ENCODE measurements at places on chromosomes 7 and 10.

DNA sequence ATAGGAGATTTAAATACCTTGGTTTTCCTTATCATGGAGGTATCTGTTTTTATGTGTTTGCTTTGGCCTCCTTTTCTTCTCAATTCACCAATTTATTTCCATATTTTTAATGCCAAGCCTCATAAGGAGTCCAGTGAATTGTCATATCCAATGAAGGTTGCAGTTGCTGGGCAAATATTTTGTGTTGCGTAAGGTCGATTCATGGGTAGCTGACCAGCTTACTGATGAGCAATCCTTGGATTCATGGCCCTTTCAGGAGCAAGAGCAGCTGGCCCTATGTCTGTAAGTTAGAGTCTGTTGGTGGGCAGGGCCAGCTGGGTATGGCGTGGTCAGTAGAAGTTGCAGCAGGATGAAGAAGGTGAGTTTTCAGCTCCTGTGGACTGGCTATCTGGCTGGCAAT, 182.9 kb downstream of the PFKFB3 start:
- no peak for DNase-seq

DNA sequence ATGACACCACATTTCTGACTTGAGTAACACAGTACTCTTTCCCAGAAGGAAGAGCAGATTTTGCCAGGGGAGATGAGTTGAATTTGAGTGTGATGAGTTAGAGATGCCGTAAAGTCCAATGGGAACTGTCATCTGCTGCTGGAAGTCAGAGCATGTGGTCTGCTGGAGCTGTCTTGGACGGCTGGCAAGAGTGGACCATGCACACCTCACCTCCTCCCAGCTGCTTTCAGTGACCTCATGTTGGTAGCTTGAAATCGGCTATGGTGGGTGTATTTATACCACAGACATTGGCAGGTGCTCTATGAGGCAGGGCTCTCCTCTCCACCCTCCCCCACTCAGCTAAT, 82.3 kb downstream of the COL13A1 start:
- DNase-seq = no peak

GRCh38 chr7:102814025-102814471, 65.2 kb downstream of the FAM185A start:
- DNase-seq = no peak

DNA sequence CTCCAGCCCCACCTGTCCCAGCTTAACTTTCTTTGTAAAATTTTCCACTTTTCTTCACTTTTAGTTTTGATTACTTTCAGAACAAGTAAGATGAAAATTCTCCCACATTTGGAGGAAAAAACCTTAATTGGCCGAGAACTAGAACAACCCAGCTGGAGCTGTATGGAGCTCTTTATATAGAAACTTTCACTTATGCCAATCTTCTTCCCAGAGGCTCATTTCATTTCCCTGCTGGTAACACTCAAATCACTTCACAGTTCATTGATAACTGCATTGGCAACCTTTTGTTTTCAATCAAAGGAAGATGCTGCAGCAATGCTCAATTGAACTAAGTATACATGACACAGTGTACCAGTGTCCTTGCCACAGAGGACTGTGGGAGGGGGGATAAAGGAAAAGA, 176.2 kb upstream of the NOBOX start:
- no peak for DNase-seq

GRCh38 chr10:59854571-59854970, 51.8 kb downstream of the CCDC6 start:
- DNase-seq = no peak

DNA sequence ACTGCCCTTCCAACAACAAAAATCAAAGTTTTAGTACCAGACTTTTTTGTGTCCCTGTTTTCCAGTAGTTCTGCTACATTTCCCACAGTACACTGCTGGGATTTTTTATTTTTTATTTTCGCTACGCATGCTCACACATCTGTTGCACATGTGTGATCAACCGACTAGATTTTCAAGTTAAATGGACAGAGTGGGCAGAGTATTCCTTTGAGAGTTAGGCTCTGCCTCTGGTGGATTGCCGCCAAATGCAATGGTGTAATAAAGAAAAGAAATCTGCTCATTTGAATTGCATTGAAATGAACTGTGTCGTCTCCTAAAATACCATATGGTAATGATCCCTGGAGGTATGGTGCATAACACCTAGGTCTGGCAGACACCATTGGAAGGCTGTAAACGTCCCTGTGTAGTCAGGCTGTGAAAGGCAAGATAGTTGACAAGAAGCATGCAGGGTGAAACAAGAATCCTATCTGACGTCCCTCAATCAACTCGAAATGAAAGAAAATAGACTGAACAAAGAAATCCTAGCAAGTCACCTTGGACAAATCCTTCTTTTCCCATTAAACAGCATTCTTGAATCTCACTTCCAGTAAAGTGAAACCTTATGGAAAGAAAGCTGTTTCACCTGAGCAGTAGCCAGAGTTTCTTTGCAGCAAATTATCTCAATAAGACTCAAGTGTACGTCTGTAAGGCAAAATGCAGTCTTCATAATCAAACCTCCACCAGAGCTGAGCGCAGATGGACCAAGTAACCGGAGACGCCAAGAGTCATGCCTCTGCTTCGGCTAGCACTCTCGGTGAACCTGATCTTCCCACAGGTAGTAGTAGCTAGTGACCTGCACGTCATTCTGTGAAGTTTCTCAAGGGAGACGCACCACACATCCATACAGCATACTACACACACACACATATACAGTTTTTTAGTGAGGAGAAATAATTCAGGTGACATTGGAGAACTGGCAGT, 357.3 kb downstream of the CRPPA start:
- peak; percentile 58 for DNase-seq

- no peak for DNase-seq
Measured at GRCh38 chr7:105444342-105444987, 55.7 kb upstream of the SRPK2 start.

DNA sequence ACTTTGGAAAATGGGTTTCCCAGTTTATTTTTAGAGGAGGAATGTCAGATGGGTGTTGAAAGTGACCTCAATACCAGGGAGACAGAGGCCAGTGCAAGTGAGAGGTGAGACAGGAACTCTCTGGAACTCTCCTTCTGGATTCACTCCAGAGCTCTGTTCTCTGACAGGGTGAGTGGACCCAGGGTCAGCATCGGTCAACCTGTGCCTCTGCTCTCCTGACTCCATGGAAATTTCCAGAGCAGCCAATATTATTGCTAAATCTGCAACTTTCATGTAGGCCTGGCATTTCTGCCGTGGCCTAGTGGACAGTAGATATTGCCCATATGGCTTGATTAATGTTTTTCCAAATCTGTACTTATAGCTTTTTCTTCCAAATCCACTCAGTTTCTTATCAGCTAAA, 20.2 kb downstream of the AKR1C4 start:
- DNase-seq = no peak

- peak; percentile 7 for DNase-seq
Measured at GRCh38 chr7:48643431-48644013, 280.8 kb upstream of the CDC14C start.

- DNase-seq = no peak
Measured at GRCh38 chr10:124611738-124612137, 132.4 kb downstream of the FAM53B start.

GRCh38 chr7:21656081-21656480, 113.2 kb downstream of the DNAH11 start:
- no peak for DNase-seq

GRCh38 chr7:135678612-135679575, 16.6 kb downstream of the STMP1 start:
- no peak for DNase-seq

GRCh38 chr10:92967641-92968040, 93.0 kb upstream of the CYP26C1 start:
- DNase-seq = no peak

DNA sequence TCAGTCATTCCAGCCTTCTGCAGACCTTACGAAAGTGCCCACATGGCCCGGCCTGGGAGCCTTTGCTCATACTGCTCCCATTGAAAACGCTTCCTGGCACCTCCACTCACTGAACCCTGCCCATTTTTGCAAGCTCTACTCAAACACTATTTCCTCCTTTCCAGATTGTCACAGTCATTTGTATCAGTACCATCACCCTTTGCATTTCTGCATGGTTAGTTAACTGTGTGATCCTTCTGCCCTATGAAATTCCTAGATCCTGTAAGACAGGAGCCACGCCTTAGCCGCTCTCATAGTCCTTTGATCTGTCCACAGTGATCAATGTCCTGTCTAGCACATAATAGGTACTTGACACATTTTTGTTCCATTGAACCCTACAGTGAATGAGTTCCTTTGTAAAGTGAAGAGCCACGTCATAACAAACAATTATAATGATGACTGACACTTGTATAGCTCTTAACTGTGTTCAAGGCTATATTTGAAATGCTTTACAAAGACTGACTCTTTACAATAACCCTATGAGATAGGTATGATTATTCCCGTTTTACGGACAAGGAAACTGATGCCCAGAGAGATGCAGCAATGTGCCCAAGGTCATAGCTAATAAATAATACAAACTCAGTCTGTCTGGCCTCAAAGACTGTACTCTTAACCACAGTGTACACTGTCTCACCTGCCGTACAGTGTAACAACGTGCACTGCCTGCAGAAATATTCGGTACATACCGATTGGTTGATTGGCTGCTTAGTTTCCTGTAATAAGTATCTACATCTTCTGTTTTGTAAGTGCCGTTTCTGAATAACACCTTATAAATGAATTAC, 16.6 kb upstream of the ITIH2 start:
- DNase-seq = no peak

DNA sequence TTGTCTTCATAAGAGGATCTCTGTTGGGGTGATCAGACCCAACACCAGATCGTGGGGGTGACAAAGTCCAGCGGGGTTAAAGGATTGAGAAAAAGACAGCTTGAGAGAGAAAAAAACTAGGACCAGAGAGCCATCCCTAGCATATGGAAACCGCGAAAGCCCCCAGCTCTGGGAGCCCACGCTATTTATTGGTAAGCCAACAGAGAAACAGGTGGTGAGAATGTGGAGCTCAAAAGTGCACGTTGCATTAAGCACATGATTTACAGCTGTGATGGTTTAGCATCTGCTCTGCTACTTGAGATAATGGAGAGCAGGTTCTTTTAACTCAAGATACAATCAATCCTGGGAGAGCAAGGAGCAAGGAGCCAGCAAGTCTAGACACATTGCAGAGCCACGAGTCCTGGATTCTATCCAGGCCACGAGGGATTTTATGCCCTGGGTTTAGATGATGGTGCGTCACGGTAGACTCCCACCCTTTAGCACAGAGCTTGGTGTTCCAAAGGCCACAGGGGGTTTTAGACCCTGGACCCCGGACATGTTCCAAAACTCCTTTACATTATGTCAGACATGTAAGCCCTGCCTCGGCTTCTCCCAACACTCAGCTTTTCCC, 755.2 kb upstream of the SORCS1 start:
- DNase-seq = no peak

DNA sequence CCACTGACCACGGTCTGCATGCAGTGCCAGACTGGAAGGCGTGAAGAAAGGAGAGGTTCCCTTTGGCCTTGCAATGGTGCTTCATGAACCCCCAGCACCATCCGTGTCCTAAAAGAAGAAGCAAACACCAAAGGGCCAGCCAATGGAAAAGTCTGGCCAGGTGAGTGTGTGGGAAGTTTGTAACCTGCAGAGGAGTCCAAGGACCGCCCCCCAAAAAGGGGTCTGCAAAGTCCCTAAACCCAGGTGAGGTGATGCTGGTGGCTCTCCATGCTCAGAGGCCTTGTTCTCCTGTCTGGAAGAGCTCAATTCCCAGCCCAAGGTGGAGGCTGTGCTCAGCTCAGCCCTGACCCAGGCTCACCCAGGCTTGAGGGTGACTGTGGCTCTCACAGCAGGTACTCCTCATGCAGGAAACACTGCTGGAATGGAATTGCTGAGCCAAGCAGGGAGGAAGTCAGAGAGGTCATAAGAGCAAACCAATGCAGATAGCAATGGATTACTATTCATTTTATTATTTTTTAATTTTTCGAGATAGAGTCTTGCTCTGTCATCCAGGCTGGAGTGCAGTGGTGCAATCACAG, 52.4 kb upstream of the NANOS1 start:
- DNase-seq = no peak

DNA sequence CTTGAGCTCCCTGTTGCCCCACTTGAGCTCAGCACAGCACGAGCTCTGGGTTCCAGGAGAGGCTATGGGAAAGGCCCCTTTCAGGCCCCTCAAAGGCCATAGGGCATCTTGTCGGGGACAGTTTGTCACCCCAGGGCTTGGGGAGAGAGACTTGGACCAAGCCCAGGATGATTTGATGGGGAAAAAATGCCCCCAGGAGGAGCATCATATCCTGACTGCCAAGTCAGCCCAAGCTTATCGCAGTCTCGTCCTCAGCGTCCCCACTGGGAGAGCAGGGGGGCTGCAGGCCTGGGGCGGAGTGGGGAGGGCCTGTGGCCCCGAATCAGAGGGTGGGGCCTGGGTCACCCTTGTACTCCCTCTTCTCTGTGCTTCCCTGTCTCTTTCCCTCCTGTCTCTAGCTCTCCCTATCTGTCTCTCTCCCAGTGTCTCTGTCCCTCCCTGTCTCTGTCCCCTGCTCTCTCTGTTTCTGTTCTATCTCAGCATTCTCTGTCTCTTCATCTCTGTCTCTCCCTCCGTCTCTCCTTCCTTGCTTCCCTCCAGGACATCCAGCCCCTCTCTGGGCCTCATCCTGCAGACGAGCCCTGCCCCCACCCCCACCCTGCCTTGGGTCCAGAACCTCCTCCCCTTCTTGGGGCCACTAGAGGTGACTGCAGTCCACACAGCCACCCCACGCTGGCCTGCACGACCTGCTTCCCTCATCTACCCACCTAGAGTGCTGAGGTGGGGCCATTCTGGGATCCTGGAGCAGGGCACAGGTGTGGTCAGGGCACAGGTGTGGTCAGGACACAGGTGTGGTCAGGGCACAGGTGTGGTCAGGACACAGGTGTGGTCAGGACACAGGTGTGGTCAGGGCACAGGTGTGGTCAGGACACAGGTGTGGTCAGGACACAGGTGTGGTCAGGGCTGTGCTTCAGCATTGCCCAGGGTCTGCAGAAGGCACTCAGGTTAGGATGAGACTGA, 17.3 kb upstream of the GRIFIN start:
- no peak for DNase-seq

DNA sequence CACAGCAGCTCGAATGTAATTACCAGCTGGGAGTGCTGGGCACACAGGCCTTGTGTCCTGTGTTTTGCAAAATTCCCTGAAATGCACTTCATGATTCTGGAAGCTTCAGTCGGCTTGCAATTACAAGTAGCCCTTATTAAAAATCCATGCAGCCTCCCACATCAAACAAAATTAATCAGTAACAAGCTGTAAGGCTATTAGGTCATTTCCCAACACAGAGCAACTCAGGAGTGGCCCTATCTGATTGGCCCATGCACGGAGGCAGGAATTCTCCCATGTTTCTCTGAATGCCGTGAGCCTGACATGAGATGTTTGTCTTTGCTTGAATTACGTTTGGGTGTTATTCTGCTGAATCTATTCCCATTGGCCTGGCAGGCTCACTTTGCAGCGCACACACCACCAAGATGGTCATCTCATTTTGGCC, 36.9 kb downstream of the FOXL3 start:
- DNase-seq = no peak

All from A673 (cell line).